ENCODE measurements at places on chromosomes 11 and 22.

GRCh38 chr22:32334660-32335365 lies 22.9 kb upstream of the RFPL3 start:
- DNase-seq = no peak

DNA sequence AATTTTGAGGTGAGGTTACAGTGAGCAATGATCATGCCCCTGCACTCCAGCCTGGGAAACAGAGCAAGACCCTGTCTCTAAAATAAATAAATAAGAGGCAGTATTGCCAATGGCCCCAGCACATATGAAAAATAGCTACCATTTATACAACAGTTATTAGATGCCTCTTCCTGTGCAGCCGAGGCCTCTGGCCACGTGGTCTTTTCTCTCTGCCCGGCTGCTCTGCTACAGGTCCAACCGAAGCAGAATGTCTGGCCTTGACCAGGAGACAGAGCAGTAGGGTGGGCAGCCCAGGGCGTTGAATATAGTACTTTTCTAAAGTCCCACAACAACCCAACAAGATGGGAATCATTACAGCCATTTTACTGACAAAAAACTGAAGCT lies 12.4 kb upstream of the OAF start:
- no peak for DNase-seq

GRCh38 chr22:35442471-35442870 lies 42.5 kb downstream of the MCM5 start:
- no peak for DNase-seq

GRCh38 chr11:45155627-45156180 lies 9.3 kb downstream of the PRDM11 start:
- no peak for DNase-seq

- no peak for DNase-seq
Observed at GRCh38 chr11:97158243-97158642, 768.4 kb downstream of the JRKL start.

DNA sequence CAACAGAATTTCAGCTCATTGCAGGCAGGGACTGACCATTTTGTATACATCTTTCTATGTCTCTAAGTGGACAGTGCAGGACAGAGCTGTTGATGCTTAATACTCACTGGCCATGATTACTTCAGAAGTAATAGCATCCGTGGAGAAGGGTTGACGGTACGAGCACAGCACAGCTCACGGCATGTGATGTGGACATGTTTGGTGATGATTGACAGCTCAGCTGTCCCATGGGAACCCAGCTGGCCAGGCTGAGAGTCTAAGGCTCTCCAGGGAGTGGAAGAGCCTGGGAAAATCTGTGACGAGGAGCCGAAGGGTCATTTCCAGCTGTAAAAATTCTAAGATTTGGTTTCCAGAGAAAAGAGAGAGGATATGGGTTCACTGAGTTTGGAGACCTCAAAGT lies 198.2 kb downstream of the SNX19 start:
- DNase-seq = no peak

DNA sequence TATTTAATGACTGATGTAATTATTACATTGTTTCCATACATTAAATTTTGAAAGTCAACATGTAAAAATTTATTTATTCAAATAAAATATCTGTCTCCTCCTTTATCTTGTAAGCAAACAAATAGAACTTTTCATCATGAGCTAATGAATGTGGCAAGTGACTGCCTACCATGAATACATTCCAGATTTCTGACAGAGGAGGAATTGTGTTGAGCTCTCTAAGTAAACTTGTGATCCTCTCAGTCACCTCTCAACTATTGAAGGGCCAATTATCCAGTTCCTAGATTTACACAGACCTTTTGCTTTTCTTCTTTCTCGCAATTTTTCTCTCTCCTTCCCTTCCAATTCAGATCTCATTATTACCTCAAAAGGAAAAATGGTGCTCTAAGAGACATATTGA lies 21.5 kb downstream of the PRRG4 start:
- no peak for DNase-seq

DNA sequence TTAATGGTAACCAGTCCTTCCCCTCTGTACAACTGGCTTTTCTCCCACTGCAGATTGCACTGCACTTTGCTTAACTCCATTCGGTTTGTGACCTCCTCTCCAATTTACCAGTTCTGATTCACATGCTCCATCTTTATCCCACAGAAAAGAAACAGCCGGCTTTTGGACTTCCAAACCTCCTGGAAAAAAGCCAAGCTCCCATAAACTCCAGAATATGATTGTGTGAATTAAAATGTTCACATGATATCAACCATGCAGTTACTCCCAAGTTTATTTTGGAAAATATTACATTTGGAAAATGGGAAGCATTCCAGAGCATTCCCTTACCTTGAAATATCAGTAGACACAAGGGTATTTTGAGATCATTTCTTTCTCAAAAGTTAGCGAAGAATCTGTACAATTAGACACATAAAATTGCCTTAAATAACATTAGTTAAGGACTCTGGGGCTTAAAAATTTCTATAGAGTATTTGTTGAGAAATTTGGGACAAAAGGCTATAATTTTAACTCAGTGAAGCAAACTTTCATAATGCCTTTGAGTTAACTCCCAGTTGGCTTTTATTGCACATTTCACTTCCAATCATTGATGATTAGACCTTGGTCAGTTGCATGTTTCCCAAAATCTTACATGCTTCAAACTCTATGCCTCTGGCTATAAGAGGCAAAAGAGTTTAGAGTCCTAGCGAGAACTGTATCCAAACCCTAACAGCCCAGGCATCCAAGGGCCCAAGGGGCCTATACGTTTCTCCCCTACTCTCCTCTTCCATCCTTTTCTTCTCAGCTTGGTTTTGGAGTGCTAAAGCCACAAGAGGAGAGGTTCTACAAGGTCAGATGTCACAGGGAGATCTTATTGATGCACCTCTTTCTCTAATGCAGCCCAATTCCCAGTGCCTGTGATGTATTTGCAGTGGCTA lies 23.6 kb upstream of the TMEM135 start:
- no peak for DNase-seq

Data from CD4-positive, alpha-beta T cell treated with Interleukin-2 at 100 ng/mL for 4 hours (primary cell).